ENCODE measurements at places on chromosomes 2 and 18.
A peak's percentile ranks its signal among the peaks of the same experiment; 100 is the strongest.

DNA sequence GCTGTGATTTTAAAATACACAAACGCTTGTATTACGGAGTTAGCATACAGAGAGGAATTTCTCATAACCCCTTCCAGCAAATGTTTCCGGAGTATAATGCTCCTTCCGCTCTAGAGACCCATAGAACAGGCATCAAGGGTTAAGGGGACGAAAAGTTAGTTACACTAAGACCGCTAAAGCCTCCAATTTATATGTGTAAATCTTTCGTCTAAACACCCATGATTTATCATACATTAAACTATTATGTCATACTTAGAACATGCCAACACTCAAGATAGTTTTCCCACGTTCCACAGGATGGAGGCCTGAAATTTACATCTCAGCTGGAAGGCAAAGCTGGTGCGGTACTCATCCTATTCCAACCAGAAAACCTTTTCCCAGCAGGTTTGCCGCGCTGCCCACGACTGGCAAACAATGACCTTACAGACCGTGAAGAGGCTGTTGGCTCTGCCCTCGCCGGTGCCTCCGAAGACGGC, 650 bp downstream of the ORMDL1 start:
- peak; percentile 61 for DNase-seq

GRCh38 chr2:119428488-119429224, 3.0 kb upstream of the TMEM37 start:
- no peak for DNase-seq

- no peak for DNase-seq
Measured at GRCh38 chr2:88521445-88522073, 69.1 kb upstream of the FOXI3 start.

GRCh38 chr2:46924608-46925007, 9.0 kb upstream of the MCFD2 start:
- DNase-seq, result no peak

GRCh38 chr2:124325667-124326440, 300.8 kb downstream of the CNTNAP5 start:
- no peak for DNase-seq

GRCh38 chr2:174522553-174522952, 35.7 kb upstream of the GPR155 start:
- DNase-seq, result no peak

DNA sequence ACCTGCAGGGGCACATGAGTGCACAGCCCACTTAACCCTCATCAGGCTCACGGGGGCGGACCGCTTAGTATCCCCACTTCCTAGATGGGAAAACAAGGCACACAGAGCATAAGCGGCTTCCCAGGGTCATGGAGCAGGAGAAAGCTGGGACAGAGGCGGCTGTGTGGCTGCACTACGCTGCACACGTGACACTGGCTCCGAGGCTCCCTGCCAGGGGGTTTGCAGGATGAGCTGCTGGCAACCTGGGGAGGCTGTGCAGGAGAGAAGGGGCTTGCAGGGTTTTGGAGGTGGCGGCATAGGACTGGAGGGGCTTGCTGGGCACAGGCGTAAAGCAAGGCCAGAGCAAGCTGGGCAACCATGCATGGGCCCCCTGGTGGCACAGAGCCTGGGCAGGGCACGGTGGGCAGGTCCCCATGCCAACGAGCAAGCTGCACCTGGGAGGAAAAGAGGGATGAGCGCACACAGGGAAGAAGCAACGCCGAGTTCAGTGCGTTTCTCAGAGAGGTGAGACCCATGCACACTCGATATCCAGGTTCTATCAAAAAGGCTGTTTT, 268.6 kb downstream of the HDAC4 start:
- DNase-seq, result no peak

DNA sequence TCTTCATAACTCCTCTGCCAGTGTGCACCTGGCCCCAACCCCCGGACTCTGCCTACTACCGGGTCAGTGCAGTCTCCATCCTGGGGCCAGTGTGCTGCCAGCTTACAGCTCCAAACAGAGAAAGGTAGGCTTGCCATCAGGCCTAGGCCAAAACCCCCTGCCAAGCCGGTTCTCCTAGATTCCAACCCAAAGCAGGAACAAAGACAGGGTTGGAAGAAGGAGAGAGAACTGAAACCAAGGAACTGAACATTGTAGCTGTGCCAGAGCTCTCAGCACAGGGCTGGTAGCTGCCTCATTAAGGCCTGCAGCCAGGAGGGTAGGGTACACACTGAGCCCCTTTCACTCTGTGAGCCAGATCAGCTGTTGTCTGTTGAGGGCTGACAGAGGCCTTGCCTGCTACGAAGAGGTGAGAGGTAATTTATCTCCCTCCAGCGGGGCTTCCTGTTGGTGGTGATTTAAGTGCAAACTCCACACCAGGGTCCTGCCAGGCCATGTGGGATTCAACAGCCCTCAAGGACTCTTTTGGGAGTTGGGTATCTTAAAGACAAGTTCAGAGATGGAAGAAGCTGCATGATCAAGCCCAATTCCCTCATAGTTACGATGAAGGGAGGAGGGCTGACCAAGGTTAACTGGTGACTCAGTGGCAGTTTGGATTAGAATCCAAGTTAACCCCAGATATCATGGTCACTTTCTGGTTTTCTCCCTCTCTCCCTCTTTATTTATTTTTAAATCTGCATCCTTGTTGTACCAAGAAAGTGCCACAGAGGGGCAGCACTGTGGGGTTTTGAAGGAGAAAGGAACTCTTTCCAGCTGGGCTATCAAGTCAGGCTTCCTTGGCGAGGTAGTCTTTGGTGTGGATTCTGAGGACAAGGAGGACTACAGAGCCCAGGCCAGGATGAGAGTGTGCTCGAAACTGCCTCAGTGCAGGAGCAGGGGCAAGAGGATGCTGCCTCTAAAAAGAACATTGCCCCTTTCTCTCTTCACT, 48.1 kb downstream of the CYRIA start:
- no peak for DNase-seq

DNA sequence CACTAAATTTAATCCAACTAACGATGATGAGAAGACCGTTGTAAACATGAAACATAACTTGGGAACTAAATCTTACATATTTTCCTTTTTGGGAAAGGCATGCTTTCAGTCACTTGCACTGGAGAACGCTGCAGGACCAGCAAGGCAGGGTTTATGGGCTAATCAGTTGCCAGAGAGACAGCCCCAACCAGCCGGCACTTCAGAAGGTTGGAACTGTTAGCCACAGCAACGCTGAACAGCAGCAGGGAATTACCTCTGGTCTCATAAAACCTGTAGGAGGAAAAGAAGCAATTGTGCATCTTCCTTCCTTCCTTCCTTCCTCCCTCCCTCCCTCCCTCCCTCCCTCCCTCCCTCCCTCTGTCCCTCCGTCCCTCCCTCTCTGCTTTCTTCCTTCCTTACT, 33.9 kb upstream of the SIX2 start:
- no peak for DNase-seq

DNA sequence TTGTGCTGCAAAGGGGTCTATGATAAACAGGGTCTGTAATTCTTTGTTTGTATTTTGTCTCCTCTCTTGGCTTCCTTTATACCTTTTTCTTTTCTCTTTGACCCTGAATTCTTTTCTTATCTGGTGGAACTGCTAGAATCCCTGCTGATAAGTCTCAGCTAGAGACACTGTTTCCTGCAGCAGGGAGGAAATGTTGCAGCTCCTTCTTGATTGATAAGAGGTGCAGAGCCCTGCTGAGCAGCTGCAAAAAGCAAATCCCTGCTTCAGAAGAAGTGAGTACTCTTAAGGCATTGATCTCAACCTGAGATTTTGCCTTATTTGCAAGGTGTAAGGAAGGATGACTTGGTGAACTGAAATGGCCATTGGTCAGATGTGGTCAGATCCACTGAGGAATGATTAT, 167.8 kb downstream of the NUP35 start:
- no peak for DNase-seq

DNA sequence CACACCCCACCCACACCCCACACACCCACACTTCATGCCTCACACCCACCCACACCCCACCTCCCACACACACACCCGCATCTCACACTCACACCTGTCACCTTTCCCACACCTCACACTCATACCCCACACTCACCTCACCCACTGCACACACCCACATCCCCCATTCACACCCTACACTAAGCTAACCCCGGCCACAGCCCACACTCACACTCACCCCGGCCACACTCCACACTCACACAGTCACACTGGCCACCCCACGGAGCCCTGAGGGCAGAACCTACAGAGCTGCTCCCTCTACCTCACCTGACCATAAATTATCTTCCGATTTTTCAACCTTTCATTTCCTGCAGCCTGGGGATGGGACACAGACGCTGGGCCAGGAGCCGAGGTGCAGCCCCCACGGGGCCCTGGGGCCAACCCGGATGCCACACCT, 241.3 kb downstream of the HDAC4 start:
- no peak for DNase-seq

DNA sequence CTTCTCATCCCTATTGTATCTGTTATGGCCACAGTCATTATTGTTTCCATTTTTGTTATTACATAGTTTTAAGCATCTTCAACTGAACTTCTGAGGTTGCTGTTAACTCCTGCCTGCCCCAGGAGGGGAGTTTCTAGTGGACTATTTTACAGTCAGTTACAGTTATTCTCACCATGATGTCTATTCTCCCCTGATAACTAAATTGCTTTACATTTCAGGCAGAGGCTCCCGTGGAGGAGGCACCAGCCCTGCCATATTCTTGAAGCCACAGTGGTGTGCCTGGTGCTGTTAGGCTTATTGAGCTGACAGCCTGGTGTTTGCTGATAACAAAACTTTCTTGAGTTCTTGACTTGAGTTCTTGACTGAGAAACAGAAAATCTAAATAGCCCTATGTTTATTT, 256.4 kb downstream of the TFCP2L1 start:
- DNase-seq, result no peak

DNA sequence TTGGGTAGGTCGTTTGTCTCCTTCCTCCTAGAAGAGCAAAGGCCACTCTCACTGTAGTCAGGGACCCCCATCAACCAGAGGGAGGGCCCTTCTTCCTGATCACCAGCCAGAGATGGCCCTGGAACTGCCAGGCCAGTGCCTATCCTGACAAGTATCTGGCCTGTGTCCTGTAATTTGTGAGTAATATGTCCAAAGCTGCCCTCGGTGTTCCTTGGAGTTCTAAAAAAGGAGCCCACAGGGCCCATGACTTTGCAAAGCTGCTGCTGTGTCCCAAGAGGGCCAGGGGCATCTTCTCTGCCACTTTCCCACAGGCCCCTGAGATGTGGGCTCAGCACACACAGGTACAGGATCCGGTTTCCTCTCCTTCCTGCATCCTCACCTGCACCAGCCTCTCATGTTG, 212.4 kb downstream of the SEPTIN10 start:
- no peak for DNase-seq

GRCh38 chr2:217901835-217902378, 100.9 kb downstream of the TNS1 start:
- no peak for DNase-seq

DNA sequence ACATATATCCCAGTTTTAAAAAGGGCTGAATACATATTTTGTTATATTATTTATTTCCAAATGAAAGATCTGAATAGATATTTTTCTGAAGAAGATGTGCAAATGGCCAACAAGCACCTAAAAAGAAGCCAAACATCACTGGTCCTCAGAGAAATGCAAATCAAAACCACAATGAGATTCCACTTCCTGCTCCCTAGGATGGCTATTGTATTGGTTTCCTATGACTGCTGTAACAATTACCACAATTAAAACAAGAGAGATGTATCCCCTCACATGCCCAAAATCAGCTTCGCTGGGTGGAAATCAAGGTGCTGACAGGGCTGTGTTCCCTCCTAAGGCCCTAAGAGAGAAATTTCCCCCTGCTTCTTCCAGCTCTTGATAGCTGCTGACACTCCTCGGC, 23.2 kb downstream of the ABCB11 start:
- DNase-seq, result no peak

DNA sequence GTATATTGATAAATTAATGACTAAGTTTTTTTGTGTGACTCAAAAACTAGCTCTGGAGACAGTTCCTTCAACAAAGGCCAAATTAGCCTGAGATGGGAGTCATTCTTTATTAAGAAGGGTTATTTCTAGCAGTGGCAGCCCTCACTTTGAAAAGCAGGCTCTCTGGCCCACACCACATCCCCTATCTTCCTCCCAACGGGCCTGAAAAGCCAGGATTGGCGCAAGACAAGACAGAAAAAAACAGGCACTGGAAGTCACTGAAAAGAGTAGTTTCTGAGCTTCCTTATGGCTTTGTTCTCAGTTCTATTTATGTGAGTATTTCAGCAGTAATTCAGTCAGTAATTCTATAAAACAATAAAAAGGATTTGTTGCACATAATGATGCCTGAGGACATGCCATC, 149.0 kb downstream of the LAMA3 start:
- no peak for DNase-seq

DNA sequence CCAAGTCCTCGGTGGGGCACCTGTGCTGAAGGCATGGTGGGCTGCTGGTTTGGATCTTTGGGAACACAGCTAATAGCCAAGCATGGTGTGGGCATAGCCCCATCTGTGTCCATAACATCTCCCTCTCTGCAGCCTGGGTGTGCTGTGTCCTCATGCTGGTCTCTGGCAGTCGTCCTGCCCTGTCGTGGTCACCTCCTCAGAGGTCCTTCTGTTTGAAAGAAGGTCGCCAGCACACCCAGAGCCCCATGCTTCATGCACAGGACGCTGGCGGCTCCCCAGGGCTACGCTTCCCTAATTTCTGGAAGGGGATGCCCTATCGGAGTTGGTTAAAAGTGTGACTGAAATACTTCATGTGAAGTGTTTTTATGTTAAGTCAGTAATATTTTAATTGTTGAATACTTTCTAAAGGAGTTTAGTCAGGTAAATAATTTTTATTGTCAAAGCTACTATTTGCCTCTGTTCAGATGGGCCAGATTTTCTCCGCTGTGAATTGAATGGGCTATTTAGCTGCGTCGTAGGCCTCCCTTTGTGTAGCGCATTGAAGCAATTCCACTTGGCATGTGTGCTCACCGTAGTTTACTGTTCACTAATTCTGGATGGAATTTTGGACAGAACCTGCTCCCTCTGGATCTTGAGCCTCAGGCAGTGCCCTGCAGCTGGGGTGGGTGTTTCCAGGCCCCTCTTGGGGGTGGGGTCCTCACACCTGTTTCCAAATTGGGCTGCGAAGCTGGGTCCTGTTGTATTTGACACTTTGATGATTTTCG, 81.9 kb downstream of the WDSUB1 start:
- DNase-seq, result no peak

DNA sequence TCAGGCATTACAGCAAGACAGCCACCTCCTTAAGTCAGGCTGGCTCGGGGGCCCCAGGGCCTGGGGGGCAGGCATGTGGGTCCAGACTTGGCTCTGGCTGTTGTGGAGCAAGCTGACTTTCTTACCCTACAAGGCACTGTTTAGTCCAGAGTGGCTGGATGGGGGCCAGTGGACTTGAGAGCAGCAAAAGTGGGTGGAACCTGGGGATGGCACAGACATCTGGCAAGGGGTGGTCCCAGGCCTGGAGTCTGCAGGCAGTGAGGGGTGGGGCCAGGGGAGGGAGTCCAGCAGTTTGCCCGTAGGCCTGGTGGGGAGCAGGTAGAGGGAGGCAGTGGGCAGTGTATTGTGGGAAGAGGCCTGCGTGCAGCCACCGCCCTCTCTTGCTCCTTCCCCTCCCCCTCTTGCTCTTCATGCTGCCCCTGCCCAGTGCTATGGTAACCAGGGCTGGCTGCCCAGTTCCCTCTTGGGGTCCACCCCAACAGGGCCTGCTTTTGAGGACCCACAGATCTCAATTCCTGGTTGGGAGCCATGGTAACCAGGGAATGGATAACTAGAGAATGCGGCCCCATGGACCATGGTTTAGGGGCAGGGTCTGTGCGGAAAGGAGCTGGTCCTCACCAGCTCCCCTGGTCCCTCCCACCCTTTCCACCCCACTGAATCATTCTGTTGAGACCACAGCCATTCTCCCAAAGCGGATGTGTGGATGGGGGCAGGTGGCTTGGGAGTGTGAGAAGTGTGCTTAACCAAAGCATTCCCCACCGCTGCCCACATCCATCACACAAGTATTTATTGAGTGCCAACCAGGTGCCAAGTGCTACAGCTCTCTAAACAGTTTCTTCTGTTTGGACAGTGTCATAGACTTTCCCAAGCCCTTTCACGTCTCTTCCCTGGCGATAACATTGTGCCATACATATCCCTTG, 19.3 kb downstream of the SPEG start:
- DNase-seq, result peak; percentile 89
